ENCODE measurements at places on chromosomes 13 and 19.
A peak's percentile ranks its signal among the peaks of the same experiment; 100 is the strongest.

GRCh38 chr13:80921541-80921940 is 580.6 kb upstream of the SPRY2 start:
- DNase-seq, result no peak

DNA sequence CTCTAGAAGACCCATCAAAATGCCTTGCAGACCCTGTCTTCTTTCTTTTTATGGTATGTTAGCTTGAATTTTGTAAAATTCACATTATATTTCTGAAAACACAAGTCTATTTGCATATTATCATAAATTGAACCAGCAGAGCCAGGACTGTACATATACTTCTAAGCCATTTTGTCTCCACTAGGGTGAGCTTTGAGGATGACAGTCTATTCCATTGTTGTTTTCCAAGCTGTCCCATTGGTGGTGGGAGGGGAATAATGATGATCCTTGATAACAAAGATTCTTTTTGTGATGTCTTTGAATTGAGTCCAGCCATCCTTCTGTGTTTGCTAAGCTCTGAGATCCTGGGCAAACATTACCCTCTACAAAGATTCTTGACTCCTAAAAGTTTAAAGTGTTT is 359.3 kb upstream of the PCDH20 start:
- DNase-seq, result no peak

DNA sequence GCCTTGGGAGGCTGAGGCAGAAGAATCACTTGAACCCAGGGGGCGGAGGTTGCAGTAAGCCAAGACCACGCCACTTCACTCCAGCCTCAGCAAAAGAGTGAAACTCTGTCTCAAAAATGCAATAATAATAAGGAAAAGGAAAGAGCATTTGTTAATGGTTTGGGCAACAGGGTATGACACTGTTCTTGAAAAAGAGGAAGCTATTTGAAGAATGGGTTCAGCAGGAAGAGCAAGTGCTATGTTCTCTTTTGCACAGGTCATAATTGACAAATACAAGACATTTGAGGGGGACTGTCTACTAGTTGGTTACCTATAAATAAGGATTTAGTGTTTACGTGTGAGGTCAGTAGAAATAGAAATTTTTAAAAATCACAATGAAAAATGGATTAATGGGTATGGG is 218.3 kb downstream of the DCT start:
- DNase-seq, result no peak

GRCh38 chr13:33426131-33426530 is 140.6 kb upstream of the STARD13 start:
- DNase-seq, result no peak

- no peak for DNase-seq
Observed at GRCh38 chr19:11025006-11025405, 64.2 kb downstream of the SMARCA4 start.

GRCh38 chr13:106480351-106480910 is 55.0 kb downstream of the EFNB2 start:
- no peak for DNase-seq

- DNase-seq, result peak; percentile 7
Observed at GRCh38 chr13:95388420-95389079, 87.3 kb upstream of the ABCC4 start.

DNA sequence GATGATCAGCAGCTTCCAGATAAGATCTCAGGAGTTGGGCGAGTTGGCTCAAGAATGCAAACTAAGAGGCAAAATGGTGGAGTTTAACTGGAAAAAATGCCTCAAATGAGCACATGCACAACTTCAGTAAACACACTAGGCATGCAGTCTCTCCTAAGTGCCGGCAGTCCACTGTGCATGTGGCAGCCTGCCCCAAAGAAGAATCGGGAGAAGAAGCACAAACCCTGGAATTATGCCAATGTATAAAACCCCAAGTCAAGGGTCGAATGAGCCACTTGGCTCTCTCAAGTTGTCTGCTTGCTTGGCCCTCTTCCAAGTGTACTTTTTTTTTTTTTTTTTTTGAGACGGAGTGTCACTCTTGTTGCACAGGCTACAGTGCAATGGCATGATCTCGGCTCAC is 53.3 kb upstream of the SLITRK1 start:
- DNase-seq, result no peak

GRCh38 chr13:78610381-78610883 is 7.1 kb upstream of the POU4F1 start:
- DNase-seq, result no peak

DNA sequence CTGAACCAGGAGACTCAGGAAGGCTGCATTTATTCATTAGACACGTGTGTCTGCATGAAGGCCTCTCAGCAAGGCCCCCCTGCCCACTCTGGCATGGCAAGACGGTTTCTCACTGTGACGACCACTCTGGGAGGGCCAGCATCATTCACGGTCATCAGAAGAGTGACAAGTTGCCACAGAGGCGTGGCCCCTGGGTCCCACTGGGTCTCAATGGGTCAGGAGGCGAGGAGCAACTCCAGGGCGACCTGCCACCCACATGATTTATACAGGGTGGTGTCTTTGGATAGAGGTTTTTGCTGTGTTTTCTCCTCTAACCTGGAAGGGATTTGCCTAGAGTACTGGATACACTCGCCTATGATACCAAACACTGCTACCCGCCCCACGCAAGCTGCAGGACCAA is 60.7 kb downstream of the KLF2 start:
- no peak for DNase-seq

GRCh38 chr13:110233951-110234280 is 73.0 kb downstream of the COL4A1 start:
- no peak for DNase-seq

Measured in OCI-LY7 (cell line).